ENCODE measurements at places on chromosomes 7 and 10.

- no peak for DNase-seq
Observed at GRCh38 chr10:72174297-72174662, 41.5 kb upstream of the ANAPC16 start.

DNA sequence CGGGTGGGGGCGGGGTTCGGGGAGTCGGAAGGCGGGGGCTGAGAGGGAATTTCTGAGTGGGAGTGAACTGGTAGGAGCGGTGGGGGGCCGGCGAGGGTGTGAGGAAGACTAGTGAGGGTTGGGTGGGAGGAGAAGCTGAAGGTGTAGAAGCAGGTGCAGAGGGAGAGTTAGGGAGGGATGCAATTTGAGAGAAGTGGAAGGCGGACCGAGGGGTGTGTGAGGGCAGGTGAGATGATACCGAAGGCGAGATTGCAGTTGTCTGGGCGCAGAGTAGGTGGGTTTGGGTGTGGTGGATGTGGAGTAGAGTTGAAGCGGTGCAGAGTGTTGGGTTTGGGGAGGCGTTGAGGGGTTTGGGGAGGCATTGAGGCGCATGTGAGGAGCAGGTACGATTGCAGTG, 643 bp downstream of the KAT6B start:
- no peak for DNase-seq

DNA sequence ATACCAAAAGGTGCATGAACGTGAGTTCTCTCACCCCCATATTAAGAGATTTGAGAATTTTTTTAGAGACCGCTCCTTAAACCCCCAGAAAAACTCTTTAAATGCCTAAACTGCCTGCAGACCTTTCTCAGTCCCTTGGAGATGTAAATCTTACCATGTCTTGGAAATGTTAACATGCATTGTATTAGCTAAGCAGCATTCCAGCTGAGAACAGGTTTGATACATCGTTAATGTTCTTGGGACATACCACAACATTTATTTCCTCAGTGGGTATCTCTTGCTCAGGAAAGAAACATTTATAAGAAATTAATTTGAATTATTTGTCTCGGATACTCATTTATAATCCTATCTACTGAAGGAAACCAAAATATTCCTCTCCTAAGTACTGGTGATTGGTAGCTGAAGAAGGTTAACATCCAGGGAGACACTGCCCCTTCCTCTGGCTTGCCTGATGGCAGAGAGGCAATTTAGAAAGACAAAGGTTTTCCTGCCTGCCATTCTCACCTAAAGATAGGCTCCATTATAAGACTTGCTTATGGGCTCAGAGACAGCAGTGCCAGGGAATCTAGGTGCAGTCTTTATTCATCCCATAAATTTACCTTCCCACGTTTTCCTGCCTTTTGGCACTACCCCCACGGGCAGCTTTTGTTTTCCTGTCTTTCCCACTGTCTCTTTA, 141.2 kb downstream of the COBL start:
- DNase-seq, result no peak

DNA sequence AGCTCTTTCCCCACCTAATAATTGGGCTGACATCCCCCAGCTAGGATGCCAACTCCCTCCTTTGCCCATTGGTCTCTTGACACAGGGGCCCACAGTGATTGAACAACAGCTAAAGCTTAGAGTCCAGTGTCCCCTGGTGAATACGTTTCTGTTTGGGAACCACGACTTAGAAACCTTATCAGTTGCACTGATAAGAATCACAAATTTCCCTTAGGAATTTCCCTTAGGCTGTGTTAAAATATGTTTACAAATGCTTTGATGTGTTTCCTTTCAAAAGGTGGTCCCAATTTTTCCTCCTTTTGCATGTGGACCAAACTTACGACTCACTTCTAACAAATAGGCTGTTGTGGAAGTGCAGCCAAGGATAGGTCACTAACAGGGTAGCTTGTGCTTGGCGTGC, 126.0 kb upstream of the INHBA start:
- DNase-seq, result no peak

DNA sequence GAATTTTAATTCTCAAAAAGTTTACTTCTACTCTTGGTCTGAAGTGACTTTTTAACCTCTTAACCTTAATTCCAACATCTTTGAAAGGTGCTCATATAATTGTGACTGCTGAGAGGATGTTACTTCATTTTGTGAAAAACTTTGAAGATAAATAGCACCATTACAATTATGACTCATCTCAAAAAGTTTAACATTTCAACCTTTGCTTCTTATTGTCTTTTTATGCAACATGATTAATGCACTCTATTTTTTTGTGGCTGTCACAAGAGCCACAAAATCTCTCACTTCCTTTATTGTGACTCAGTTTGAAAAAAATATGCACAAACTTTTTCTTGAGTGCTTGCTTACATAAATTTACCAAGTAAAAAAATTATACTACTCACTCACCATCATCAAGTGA, 383.1 kb downstream of the LRRTM3 start:
- DNase-seq, result no peak
